ENCODE measurements at places on chromosomes 16 and 17. TPM values are rescaled to one million over a fixed set of nuclear protein-coding genes. Genes with fewer than 3 reads are reported as not detected.

- DNase-seq: no peak
These were observed 6.7 kb downstream of the CLEC16A start for GRCh38 chr16:10951026-10951425.

KCNH4 gene
- 0.15 TPM for total RNA-seq

GRCh38 chr16:67657751-67658518 lies 2.1 kb downstream of the ACD start:
- no peak for DNase-seq

CDRT15 gene
- total RNA-seq: not detected

TP53TG3E gene
- not detected for total RNA-seq

GRCh38 chr17:27530764-27531391 lies 74.6 kb downstream of the KSR1 start:
- DNase-seq: no peak

DNA sequence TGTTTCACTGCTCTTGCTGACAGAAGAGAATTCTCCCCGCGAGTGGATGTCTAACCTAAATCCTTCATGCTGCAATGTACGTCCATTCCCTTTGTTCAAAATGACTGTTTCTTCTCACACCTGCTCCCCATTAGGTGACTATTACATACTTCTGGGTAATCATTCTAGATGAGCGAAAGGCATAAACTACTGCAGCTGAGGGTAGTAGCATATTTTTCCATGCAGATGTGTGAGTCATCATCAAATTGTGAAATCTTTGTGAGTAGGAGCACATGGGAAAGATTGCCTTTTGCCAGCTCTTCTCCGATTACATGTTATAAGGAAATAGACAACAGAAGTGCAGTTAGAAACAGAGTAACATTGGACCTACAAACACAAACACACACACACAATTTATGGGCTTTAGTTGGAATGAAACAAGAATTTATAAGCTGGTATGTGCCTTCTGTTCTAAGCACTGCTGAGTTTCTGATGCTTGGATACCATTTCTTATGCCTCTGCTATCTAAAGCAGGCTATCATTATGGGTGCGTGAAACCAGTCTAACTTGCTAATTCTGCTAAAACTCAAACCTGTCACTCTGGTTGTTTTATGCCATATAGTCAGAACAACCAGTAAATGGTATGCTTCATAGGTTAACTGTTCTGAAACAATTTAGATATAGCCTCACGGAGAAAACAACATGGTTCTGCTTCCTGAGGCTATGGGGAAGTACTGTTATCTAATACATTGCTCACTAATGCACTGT lies 346.9 kb upstream of the PSMD7 start:
- no peak for DNase-seq

C16orf92 gene
- total RNA-seq: not detected

DNA sequence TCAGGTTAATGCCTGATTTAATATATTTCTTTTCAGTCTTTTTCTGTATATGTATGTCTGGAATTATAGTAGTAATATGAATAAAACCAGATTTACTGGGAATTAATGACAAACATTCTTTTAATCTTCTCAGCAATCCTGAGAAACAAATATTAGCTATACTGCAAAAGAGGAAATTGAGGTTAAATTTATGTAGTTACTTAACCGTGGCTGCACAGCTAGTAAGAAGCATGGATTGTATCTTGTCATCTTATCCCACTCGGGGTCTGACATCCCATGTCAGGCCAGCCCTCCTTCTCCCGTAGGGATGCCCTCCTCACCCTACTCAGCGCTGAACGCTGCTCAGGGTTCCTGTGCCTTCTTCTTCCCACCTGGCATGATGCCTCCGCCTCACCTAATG lies 143.0 kb downstream of the FTO start:
- no peak for DNase-seq

Data from left ventricle myocardium superior (tissue), 1 donor.